ENCODE measurements at places on chromosomes 7 and 10.

DNA sequence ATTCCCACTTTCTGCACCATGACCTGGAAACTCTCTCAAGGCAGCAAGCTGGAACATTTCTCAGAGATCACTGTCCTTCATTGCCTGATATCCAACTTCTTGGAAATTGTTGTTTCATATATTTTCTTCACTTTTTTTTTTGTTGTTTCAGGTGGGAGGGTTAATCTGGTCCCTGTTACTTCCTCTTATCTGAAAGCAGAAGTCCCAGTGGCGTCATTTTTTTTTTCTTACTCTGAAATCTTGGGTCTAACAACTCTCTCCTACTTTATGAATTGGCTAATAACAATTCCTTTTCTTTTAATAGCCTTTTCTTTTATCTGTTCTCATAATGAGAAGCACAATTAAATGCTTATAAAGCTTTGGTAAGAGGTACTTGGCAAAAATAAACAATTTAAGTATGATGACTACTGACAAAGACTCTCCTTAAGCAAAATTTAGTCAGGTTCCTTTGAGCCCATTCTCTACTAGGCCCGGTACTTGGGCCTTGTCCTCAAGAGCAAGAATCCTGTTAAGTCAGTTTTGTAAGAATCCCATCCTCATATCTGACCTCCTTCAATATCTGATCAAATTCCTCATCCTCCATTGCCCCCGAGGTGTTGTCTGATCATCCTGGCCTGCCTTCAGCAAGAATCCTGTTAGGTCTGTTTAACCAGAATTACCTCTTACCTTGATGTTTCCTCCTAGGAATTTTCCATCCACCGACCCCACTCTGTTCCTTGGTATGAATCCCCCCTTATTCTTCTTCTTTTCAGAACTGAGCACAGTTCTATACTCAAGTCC lies 11.5 kb upstream of the CC2D2B start:
- no peak for DNase-seq
- H3K27ac ChIP-seq, result no peak overlapping the region
- no peak overlapping the region for H3K4me3 ChIP-seq

DNA sequence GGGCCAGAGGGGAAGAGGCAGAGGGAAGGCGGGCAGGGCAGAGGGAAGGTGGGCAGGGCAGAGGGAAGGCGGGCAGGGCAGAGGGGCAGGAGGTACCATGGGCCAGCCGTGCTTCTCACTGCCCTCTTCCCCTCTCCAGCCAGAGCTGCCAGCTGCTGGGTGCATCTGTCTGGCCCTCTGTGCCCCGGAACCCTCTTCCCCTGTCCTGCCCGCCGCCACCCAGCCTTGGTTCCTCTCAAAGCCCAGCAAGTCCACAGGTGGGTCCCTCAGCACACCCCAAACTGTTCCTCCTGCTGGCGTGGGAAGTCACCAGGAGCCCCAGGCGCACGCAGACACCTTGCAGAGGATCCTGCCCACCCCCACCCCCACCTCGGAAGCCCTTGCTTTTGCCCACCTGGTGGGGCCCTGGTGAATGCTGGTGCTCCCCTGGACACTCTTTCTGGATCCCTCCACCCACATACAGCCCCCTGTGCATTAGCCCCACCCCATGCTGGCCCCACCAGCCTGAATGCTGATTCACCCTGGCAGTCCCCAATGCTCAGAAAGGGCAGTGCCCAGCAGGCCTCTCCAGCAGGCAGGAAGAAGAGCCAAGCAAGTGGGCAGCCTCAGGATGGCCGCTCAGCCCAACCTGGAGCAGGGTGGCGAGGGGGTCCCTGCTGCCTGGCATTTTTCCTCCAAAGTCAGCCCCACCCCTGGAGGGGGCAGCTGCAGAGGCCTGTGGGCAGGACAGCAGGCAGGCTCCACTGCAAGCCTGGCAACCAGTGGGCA lies 1.9 kb upstream of the PWWP2B start:
- peak overlapping the region; percentile 46 for H3K4me3 ChIP-seq
- no peaks in the 10 kb centered on the region for H3K36me3 ChIP-seq
- H3K27me3 ChIP-seq, result no peaks in the 10 kb centered on the region

DNA sequence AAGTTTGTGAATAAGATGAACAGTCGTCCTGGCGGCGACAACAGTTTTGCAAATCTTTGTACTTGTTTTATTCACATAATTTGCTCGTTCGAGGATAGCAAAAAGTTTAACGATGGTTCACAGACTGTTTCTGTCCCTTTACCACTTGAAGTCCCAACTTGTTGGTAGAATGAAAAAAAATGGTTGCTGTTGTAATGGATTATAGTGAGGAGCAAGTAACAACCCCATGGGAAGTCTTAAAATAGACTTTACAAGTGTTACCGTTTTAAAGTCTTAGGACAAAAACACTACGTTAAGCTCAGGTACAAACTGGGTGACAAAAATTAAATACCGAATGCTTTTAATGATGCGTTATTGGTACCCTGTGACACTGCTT lies 589 bp downstream of the LSM8 start:
- peaks cover 30% of the 10 kb centered on the region for H3K4me1 ChIP-seq
- H3K36me3 ChIP-seq, result peaks cover 36% of the 10 kb centered on the region
- peak overlapping the region; percentile 98 for H3K27ac ChIP-seq
- DNase-seq, result no peak

- no peak overlapping the region for H3K27ac ChIP-seq
- DNase-seq, result no peak
- H3K4me3 ChIP-seq, result no peak overlapping the region
Observed at GRCh38 chr10:74314166-74314565, 163.1 kb downstream of the ADK start.

DNA sequence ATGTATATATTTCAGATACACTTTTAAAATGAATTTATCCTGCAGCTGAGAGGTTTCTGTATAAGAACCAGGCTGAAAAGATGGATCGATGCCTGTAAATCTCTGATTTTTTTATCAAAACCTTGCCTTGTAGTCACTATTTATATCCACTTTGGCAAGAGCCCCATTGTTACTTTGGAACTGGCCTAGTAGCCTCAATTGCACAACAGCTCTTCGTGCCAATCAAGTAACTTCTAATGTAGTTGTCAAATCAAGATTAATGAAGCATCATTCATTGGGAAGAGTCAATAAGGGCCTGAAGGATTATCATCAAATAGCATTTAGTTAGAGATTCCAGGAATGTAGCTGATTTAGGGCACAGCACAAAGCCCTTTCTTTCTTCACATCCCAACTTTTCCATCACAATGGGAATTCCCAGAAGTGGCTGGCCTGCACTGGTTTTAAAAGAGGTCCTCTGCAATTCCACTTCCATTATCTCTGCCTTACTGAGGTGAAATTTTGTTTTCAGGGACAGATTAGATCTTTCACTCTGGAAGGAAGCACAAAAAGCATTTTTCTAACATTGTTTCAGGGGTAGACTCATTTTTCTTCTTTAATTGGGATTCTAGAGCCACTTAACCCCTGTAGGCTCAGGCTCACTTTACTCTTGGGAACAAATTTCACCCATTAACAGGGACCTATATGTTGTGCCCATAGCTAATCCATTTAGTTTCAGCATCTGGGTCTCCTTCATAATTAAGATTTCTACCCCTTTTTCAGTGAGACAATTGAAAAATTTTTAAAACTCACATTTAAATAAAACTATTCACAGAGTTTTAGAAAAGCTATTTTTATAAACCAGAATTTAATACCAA lies 97.8 kb downstream of the CALCR start:
- peaks cover 8% of the 10 kb centered on the region for H3K27me3 ChIP-seq
- no peak overlapping the region for H3K27ac ChIP-seq
- H3K36me3 ChIP-seq, result no peaks in the 10 kb centered on the region
- no peak for DNase-seq
- no peak overlapping the region for H3K4me3 ChIP-seq

DNA sequence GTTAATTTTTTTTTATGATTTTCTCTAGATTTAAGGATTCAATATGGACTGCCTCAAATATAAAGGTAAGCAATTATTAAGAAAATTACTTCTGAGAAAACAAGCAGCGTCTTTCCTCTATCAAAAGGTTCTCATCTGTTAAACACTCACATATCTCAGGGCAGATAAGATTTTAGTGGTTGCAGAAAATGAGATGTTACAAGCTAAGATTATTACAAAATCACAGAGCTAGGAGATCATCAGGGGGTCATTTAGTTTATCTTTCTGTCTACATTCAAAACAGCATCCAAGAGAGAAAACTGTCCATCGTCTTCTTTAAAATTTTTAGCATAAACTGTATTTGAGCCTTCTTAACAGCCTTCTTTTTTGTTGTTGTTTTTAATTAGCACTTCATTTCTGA lies 29.1 kb upstream of the RHOBTB1 start:
- no peak for DNase-seq
- no peak overlapping the region for H3K4me3 ChIP-seq
- H3K27me3 ChIP-seq, result peaks cover 9% of the 10 kb centered on the region
- H3K27ac ChIP-seq, result no peak overlapping the region
- no peaks in the 10 kb centered on the region for H3K36me3 ChIP-seq

- H3K27ac ChIP-seq, result no peak overlapping the region
- peaks cover 10% of the 10 kb centered on the region for H3K4me1 ChIP-seq
- no peaks in the 10 kb centered on the region for H3K36me3 ChIP-seq
- H3K4me3 ChIP-seq, result no peak overlapping the region
- DNase-seq, result no peak
- no peaks in the 10 kb centered on the region for H3K27me3 ChIP-seq
Observed at GRCh38 chr7:44148166-44148565, 7.0 kb upstream of the MYL7 start.

DNA sequence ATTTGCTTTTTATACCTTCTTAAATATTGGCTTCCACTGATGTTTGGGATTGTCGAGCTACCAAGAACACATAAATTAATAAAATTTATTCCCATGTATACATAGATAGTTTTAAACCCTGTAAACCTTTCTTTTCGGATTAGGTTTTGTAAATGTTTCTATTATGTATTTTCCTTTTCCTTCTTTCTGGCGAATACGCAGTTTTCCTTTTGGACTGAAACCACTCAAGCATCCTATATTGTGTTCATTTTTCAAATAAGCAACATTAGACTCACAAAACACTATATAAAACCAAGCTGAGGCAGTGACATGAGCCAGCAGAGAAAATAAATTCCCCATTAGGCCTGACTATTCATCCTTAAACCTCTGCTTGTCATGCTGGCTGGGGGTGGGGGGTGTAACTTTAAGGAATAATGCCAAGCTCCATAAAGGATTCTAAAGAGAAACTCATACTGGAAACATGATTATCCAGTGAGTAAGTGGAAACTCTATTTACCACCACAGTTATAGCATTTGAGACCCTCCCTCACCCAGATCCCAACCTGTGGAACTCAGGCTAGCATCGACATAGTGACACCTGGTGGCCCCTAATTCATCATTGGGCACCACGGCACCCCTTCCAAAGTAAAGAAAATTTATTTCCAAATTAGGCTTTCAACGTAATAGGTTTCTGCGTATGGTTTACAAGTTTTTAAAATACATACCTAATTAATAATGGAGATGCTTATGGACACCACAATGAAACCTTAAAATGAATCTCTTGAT lies 86.5 kb upstream of the CELF2 start:
- peaks cover 11% of the 10 kb centered on the region for H3K27me3 ChIP-seq
- no peak overlapping the region for H3K27ac ChIP-seq
- no peak overlapping the region for H3K4me3 ChIP-seq
- H3K4me1 ChIP-seq, result no peaks in the 10 kb centered on the region

GRCh38 chr7:143289421-143289820 lies 1.3 kb downstream of the CASP2 start:
- H3K36me3 ChIP-seq, result peaks cover 57% of the 10 kb centered on the region
- no peak for DNase-seq
- no peaks in the 10 kb centered on the region for H3K27me3 ChIP-seq
- peak overlapping the region; percentile 88 for H3K4me3 ChIP-seq
- peak overlapping the region; percentile 89 for H3K27ac ChIP-seq

GRCh38 chr10:88978463-88978862 lies 12.1 kb upstream of the FAS start:
- no peak for DNase-seq
- H3K27me3 ChIP-seq, result no peaks in the 10 kb centered on the region
- peaks cover 18% of the 10 kb centered on the region for H3K4me1 ChIP-seq

DNA sequence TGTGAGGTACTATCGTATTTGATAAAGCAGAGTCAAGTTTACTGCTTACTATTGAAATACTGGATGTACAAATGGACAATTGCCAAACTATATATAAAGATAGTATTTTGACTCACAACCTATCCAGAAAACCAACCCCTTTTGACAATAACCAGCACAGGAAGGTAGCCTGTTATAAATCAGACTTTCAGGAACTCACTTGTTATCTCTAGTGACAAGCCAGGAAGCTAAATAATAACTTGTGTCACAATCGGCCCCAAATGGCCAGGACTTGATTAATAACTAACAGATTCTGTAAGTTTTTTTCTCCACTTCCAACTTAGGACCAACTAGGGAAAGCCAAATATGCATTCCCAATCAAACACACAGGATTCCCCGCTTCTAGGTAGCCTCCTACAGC lies 38.8 kb upstream of the SLC35G1 start:
- no peak for DNase-seq
- H3K36me3 ChIP-seq, result no peaks in the 10 kb centered on the region
- H3K4me1 ChIP-seq, result no peaks in the 10 kb centered on the region
- no peak overlapping the region for H3K4me3 ChIP-seq
- peaks cover 4% of the 10 kb centered on the region for H3K27me3 ChIP-seq

DNA sequence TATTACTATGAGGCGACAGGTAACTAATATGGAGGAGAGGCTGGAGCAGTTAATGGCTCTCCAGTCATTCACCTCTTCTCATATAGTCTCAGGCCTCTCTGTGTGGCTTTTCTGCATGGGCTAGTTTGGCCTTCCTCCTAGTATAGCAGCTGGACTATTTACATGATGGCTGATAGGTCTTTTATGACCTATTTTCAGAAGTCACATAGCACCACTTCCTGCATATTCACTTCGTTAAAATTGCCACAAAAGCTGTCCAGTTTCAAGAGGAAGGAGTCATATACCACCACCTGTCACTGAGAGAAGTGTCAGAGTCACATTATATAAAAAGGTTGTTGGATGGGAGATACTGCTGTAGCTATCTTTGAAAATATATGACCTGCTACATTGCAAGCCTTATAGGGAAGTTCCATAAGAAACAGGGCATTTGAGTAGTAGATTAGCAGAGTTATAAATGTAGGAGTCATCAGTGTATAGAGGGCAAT lies 8.0 kb upstream of the DMTF1 start:
- H3K27ac ChIP-seq, result no peak overlapping the region
- no peak for DNase-seq
- H3K4me1 ChIP-seq, result no peaks in the 10 kb centered on the region
- no peak overlapping the region for H3K4me3 ChIP-seq
- peaks cover 3% of the 10 kb centered on the region for H3K27me3 ChIP-seq

- H3K36me3 ChIP-seq, result no peaks in the 10 kb centered on the region
- no peaks in the 10 kb centered on the region for H3K4me1 ChIP-seq
Observed at GRCh38 chr10:35758076-35758475, 116.0 kb upstream of the FZD8 start.

DNA sequence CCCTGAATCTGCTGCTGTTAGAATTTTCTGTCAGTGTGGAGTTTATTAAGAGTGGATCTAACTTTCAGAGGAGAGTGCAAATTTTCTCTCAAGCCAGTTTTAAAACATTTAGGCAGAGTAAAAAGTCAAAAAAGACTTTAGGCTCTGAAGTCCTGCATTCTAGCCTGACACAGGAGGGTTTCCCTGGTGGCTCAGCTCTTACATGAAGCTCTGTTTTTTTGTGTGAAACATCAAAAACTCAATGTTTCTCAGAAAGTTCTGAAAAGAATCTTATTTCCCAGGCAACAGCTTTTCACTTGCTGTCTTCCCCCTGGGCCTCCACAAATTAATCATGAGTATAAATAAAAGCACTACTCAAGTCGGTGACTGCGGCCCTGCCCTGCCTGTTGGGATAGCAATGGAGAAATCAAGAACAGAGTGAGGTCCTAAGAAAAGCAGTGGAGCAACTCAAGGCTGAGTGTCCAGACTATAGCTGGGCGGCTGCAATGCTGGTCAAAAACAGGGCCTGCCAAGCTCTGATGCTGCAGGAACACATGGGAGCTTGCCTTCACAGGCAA lies 22.3 kb upstream of the WDR11 start:
- no peak for DNase-seq
- H3K4me1 ChIP-seq, result no peaks in the 10 kb centered on the region
- no peak overlapping the region for H3K27ac ChIP-seq
- H3K36me3 ChIP-seq, result no peaks in the 10 kb centered on the region
- H3K4me3 ChIP-seq, result no peak overlapping the region
